ENCODE measurements at places on chromosomes 1 and 21.

DNA sequence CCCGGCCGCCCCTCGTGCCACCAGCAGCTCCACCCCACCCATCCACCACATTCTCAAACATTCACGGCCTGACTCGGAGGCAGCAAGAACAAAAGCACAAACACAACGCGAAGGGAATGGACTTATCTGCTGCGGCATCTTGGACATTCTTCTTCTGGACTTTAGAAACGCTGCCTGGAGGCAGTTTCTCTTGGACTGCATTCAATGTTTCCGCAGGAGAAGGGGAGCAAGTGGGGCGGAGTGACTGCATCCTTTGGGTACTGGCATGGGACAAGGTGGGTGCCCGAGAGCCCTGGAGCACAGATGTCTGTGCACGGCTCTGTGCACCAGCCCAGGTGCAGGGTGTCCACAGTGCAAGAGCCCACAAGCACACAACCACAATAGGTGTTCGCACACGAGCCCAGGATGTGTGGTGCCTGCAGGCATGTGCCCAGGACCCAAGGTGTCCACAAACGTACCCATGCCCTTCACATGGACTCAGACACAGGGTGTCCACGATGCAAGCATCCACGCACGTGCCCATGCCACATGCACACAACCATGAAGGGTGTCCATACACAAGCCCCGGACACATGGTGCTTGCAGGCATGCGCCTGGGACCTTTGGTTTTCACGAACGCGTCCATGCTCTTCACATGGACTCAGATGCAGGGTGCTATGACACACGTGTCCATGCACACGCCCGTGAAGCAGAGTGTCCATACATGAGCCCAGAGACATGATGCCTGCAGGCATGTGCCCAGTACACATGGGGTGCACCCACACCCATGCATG lies 53.6 kb downstream of the WNT9A start:
- DNase-seq, result peak; percentile 1

DNA sequence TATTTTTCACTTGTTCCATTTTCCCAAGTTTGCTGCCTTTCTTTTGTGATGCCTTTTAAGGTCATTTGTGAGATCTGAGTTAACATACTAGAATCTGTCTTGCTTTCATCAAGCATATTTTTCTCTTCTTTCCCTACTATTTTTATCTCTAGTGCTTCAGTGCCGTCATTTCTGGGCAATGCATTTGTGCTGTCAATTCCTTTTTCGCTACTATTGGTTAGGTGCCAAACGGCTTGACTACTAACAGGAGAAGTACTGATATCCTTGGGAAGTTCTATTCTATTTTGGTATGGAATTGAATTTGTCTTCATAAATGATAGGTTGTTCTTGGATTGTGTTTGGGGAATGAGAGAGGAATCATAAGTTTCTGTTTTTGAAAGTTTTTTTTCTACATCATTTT lies 42.2 kb downstream of the LRRC53 start:
- no peak for DNase-seq

- no peak for DNase-seq
These were observed 30.0 kb upstream of the RGL1 start for GRCh38 chr1:183774938-183775337.

DNA sequence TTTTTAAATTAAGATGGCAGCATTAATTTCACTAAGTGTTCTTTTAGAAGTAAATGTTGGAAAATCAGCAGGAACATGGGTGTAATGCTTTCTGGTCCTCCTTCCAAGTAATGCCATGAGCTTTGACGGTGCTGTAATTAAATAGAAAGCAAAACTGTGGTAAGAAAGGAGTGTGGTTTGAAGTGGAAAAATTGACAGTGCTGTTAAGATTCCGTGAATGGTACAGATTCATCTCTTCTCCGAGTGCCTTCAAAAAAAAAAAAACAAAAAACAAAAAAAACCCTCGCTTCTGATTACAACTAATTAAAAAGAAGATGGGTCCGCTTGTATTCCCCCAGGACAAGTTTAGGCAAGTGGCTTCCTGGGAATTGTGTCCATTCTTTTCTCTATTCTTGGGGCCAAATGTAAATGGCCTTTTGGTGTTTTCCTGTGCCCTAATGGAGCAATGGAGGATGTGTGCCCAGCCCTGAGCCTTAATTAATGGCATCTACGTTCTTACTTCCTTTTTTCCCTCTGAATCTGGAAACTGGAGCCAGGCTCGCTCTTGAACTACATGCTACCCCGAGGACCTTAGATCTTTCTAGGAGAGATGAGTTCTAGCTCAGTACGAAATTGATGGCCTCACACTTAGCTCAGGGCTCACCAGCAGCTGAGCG lies 5.1 kb downstream of the LMO4 start:
- no peak for DNase-seq

DNA sequence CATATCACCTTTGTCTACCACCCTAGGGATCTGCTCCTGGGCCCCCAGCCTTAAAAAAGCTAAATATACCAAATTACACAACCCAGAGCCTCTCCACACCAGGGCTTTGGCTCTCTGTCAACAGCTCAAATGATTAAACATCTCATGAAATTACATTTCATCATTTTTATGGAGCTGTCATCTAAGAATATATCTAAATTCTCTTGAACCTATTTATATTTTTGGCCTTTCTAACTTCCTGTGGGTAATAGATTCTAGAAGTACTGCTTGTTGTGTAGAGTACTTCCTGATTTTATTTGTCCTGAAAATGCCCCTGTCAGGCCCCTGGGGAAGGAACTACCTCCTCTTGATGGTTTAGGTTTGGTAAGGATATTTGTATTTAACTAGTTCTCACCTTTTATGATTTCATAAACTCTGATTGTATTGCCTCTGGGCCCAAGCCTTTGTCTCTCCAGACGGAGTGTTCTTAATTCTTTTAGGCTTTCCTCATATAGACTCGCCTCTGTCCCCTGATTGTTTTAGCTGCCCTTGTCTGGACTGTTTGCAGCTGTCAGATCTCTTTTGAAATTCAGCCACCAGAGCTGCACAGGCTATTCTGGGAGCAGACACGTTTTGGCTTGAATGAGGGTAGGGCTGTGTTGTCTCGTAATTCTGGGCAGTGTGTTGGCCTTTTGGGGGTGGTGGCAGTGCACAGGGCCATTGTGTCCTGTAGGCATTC lies 16.6 kb downstream of the MYOG start:
- DNase-seq, result no peak

- DNase-seq, result no peak
These were observed 14.5 kb upstream of the C4BPB start for GRCh38 chr1:207073906-207074820.

GRCh38 chr1:201149400-201149799 lies 4.9 kb downstream of the TMEM9 start:
- DNase-seq, result no peak

GRCh38 chr1:173048621-173049321 lies 2.0 kb downstream of the TNFSF18 start:
- DNase-seq, result no peak

DNA sequence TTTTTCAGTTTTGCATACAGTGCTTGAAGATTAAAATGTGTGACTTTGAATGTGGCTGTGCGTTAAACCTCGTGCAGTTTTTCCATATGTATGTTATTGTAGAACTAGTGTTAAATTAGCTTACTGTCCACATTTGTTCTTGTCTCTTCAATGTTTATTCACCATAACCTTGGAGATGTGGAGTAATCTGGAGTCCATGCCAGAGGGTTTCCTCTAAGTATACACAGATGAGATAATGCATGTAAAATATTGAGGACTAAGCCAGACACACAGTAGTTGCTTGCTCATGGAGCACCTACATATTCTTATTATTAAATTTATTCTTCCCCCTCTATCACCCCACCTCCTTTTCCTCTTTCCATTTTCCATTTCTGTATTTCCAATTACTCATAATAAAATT lies 7.7 kb upstream of the GIPC2 start:
- no peak for DNase-seq

GRCh38 chr21:44542716-44543115 lies 2.7 kb upstream of the KRTAP10-1 start:
- no peak for DNase-seq
